NCI-H774 (cell line): ENCODE measurements at places on chromosomes 5 and 9.

- no peak for DNase-seq
Measured at GRCh38 chr5:173835661-173836060, 52.5 kb upstream of the CPEB4 start.

GRCh38 chr5:6750142-6750840 lies 37.1 kb downstream of the TENT4A start:
- no peak for DNase-seq

DNA sequence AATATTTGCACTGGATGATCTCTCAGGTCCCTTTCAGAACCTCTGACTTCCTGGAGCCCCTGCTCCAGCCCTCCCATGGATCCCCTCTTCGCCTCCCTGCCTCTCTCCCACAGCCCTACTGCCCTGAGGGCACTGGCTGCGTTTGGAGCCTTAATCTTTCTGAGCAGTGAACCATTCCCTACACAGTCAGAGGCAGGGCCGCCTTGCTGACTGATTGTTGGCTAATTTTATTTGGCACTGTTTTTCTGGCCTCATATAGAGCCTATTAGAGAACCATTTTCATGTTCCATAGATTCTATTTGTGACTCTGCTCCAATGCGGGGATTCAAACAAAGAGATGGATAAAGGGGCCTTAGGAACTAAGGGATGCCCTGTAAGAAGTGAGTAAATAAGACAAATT lies 91.1 kb downstream of the BRINP1 start:
- no peak for DNase-seq

DNA sequence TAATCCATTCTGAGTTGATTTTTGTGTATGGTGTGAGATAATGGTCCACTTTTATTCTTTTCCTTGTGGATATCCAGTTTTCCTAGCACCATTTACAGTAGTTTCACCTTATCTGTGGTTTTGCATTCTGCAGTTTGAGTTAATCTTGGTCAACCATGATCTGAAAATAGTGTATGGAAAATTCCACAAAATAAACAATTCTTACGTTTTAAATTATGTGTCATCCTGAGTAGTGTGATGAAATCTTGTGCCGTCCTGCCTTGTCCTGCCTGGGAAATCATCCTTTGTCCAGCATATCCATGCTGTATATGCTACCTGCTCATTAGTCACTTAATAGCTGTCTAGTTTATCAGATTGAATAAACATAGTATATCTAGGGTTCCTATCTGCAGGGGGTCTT lies 42.1 kb downstream of the CDC42SE2 start:
- DNase-seq, result no peak

GRCh38 chr9:95819636-95820035 lies 55.9 kb upstream of the ERCC6L2 start:
- DNase-seq, result no peak

DNA sequence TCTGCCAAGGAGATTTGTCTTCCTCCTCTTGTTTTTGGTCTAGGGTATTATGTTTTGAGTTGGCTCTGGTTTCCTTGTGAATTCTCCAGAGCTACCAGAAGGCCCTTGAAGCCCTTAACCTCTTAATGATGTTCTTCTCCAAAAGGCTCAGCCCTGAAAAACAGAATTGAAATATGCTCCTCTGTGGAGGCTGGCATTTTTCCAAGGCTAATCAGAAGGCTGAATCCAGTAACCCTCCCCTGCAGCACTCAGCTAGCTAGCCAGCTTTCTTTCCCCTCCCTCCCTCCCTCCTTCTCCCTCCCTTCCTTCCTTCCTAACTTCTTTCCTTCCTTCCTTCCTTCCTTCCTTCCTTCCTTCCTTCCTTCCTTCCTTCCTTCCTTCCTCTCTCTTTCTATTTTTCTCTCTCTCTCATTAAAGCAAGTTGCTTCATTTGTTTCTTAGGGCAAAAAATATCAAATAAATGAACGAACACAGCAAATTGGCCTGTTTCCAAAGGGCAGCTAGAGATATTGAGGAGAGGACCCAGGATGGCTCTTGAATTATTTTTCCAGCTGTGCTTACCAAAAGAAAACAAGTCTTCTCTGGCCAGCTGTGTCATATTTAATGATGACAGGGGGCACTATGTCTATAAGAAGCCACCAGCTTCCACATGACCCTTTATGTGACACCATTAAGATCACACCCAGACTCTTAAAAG lies 38.7 kb downstream of the JAKMIP2 start:
- DNase-seq, result peak; percentile 37

DNA sequence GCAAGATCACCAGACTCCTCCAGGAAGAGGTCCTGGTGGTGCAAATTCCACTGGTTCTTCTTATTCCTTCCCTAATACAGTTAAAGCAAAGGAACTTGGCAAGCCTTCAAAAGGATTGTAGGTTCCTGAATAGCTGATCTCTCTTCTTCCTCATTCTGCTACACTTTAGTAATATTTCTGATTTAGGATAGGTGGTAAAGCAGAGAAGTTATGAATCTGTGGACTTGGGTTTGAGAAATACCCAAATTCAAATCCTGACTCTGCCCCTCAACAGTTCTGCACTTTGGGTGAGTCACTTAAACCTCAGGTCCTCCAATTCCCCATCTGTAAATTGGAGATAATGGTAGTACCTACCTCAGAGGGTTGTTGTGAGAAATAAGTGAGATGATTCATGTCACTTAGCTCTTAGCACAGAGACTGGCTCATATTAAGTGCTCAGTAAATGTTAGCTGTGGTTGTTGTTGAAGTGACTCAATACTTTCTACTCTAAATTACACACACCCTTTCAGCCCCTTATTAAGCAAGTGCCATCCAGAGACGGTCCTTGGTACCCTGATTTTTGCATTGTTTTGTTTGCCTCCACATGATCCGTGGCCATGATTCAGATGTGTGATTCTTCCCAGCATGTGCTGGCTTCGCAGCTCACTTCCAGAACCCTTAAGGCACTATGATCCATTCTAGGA lies 5.2 kb downstream of the SH3RF2 start:
- DNase-seq, result no peak

DNA sequence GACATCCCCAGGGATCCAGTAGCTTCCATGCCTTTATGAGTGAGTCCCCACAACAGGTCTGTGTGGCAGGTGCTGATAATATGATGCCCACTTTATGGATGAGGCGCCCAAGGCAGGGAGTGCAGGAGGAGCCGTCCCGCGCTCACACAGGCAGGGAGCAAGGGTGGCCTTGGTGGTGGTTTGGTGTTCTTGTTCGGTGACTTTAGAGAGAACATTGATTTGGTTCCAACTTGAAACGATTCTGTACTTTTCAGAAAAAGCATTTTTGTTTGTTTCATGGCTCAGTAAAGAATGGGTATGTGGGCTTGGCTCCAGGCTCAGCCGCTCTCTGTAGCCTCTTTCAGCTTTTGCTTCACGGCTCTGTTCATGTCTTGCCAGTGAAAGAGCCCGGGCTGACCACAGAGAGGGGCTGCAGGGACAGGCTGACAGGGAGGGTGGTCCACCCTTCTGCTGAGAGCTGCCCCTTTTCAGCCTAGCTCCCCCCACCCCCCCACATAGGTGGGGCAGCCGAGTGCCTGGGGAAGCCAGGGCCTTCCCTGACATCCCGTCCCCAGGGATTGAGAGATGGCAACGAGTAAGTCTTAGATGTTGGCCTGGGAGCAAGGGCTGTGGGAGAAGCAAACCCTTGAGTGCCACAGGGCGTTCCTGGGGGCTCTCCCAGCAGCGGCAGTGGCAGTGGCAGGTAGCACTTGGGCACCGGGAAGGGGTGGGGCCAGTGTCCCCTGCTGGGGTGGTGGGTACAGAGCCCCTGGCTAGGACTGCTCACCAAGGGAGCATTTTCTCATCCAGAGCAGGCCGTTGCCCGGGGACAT lies 28.0 kb downstream of the NCS1 start:
- no peak for DNase-seq

DNA sequence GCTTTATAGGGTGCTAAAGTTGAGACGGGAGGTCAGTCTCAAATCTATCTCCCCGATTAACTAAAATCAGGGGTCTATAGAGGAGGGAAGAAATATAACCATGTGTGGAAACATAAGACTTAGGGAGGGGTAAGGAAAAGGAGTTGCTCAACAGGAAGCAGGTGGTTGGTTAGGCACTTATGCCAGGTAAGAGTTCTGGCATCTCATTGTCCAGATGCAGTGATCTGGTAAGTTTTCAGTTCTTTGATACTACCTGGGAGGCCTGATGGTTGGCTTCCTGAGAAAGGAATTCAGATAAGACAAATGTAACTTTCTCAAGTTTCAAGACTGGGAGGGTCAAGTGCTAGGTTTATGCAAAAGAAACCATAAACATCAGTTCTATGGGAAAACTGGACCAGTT lies 47.7 kb downstream of the CERT1 start:
- no peak for DNase-seq

DNA sequence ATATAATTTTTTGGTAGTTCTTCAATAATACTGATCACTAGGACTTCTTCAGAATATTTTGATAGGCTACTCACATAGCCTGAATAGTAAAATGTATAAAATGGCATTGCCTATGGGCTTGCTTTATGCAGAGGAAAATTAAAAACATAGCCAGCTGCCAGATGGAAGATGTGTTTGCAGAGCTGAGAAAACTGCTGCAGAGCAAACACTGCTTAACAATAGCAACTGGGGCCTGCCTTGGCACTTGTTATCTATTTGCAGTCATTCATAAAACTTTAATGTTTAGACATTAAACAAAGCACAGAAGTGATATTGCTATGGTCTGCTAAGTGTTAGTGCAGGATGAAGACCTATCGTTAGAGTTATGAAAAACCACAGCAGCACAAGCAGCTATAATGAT lies 151.5 kb upstream of the SMC2 start:
- DNase-seq, result peak; percentile 81

DNA sequence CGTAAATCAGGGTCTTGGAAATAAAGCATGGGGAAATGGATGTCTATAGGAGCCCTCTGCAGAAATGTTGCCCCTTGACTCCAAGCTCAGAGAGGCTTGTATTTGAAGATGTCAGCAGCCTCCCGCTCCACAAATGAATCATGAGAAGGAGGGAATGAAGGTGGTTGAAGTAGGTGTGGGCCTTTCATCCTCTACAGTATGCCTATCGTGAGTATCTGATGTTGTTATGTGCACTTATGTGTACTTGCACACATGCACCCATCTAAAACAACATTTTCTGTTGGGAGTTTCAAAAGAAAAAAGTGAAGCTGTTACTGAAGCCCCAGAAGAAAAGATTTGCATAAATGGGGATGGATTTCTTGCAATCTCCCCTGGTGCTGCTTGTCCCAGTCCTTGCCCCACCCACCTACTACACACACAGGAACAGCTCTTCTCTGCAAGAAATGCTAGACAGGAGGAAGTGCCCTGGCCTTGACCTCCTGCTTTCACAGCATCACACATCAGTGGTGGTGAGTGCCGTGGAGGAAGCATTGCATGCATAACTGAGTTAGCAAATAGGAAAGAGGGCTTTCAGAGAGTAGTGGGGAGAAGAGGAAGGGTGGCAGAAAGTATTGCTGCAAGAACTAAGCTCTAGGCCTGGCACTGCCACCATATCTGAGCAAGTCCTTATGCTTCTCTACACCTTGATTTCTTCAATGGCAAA lies 156.1 kb downstream of the SNX18 start:
- DNase-seq, result no peak

DNA sequence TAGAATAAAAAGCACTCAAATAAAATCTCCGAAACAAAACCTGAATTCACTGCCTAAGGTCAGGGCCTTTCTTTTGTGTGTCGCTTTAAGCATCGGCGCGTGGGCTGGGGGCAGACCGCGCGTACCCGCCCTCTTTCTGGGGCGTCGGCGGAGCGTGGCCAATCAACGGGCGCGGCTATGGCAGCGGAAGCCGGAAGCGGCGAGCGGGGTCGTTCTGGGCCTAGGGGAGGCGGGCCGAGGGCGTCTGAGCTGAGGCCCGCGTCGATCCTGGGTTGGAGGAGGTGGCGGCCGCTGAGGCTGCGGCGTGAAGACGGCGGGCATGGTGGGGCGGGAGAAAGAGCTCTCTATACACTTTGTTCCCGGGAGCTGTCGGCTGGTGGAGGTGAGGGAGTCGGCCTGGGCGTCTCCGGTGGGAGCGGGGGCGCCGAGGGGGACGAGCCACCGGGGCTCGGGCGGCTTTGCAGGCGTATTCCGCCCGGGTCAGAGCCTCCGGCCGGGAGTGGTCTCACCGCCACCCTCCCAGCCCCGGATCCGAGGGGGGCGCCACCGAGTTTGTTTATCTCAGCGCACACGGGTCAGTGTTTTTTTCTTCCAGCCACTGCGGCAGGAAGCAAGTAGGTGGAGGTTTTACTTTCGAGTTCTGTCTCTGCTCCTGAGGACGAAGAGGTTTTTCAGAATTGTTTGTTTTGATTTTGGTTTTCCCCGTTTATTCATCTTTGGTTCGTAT lies at the start of gene MAT2B:
Gene MAT2B (plus strand): TSS at position 252 of the 727 bp plus-strand sequence. CDS start 68 bp downstream, at position 320.
- DNase-seq, result peak; percentile 90

GRCh38 chr9:20570756-20571155 lies 51.5 kb downstream of the MLLT3 start:
- no peak for DNase-seq

- peak; percentile 40 for DNase-seq
Measured at GRCh38 chr5:15105799-15106393, 234.3 kb upstream of the ANKH start.

DNA sequence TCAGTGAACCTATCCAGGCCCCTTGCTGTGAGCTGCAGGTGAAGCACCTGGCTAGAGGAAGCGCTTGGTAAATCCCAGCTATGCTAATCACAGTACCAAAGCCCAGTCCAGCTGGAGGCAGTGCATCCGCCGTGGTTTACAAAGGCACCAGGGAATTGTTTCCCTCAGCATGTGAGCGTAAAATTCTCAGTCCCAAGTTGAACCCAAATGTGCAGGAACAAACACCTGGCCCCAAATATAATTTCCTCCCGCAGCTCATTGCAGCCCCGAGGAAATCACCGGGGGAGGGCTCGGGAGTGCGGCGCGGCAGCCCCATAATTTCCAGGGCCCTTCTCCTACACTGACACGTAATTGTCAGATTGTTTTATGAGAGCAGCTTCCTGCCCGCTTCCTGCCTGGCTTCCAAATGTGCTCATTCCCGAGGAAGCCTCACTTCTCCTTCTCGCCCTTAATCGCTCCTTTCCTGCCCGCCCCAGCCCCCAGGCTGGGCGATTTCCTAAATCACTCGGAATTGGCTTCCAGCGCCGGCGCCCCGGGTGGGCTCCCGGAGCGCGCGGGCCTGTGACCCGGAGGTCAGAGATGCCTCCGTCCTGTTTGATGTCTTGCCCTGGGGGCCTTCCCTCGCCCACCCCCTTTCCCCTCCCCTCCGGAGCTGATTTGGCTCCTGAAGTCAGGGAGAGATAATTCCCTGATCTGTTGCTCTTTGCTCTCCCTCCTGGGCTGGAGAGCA lies 134.4 kb downstream of the FGF1 start:
- peak; percentile 40 for DNase-seq
